ENCODE measurements at places on chromosomes 2 and 18. TPM values are rescaled to one million over a fixed set of nuclear protein-coding genes. Genes with fewer than 3 reads are reported as not detected.

The NCKAP5 gene
- 9.3 TPM for total RNA-seq

The TUBA3E gene
- not detected for total RNA-seq

The HNMT gene
- total RNA-seq = 34.2 TPM

The VWC2L gene
- 3.2 TPM for total RNA-seq

The MOGAT1 gene
- not detected for total RNA-seq

The HDLBP gene
- total RNA-seq = 122 TPM

The DCDC2C gene
- 0.49 TPM for total RNA-seq

The HK2 gene
- 3.0 TPM for total RNA-seq

The UNC80 gene
- 11.8 TPM for total RNA-seq

The CENPA gene
- total RNA-seq = 1.2 TPM

The POTEC gene
- total RNA-seq = not detected

The MTLN gene
- total RNA-seq = 25.3 TPM

The TRIM43 gene
- total RNA-seq = not detected

The TRABD2A gene
- under 0.01 TPM for total RNA-seq

The COL4A3 gene
- total RNA-seq = 0.49 TPM

The DPYSL5 gene
- total RNA-seq = 151 TPM

The ALLC gene
- not detected for total RNA-seq

The MC4R gene
- total RNA-seq = 1.2 TPM

The TIA1 gene
- total RNA-seq = 290 TPM

The BCL11A gene
- 89.5 TPM for total RNA-seq

The FABP1 gene
- not detected for total RNA-seq

The CCT4 gene
- 150 TPM for total RNA-seq
